Vein endothelial cell (primary cell): ENCODE measurements at places on chromosomes 11 and 22. TPM values are rescaled to one million over a fixed set of nuclear protein-coding genes. Genes with fewer than 3 reads are reported as not detected.

RASD2 gene
- total RNA-seq, result not detected in 2 replicates

PHOX2A gene
- total RNA-seq, result not detected in 2 replicates

TRPM5 gene
- total RNA-seq, result not detected in 2 replicates

MRGPRE gene
- not detected in 2 replicates for total RNA-seq

DLG2 gene
- 0.65 and 0.67 TPM in 2 replicates for total RNA-seq

SHISAL1 gene
- total RNA-seq, result under 0.01 TPM in 2 replicates

KCNE3 gene
- total RNA-seq, result 0.33 and 1.1 TPM in 2 replicates

SPTBN2 gene
- total RNA-seq, result 31.9 and 54.9 TPM in 2 replicates

HEPHL1 gene
- total RNA-seq, result under 0.01 TPM in 2 replicates

ELFN2 gene
- 0.10 and 0.33 TPM in 2 replicates for total RNA-seq

KCNK4 gene
- 0.10 TPM in 1 of 2 replicates, not detected in the other for total RNA-seq

MPZL2 gene
- 25.8 and 42.1 TPM in 2 replicates for total RNA-seq

SCGB1A1 gene
- total RNA-seq, result not detected in 2 replicates

GRM5 gene
- total RNA-seq, result 0.33 and 0.67 TPM in 2 replicates

APOL2 gene
- total RNA-seq, result 37.2 and 38.8 TPM in 2 replicates
